Stimulated activated CD8-positive, alpha-beta memory T cell treated with anti-CD3 and anti-CD28 coated beads, Interleukin-15, amount 100 ng/mL, for 4 hours (primary cell): ENCODE measurements at places on chromosomes 7 and 10.

DNA sequence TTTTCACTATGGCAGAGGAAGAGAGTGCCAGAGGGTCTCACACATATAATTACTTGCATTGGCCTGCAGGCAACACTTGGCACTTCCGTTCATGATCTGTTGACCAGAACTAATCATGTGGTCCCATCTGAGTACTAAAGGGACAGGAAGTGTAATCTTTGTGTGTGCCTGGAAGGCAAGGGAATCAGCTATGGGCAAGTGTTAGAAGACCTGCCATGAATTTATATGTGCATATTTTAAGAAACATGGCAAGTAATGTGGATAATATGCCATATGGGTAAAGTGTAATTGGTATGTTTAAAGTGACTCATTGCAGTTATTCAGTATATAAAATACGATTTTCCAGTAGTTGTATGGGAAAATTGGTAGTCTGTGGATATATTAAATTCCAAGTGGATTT is 46.1 kb downstream of the CCSER2 start:
- no peak for DNase-seq

DNA sequence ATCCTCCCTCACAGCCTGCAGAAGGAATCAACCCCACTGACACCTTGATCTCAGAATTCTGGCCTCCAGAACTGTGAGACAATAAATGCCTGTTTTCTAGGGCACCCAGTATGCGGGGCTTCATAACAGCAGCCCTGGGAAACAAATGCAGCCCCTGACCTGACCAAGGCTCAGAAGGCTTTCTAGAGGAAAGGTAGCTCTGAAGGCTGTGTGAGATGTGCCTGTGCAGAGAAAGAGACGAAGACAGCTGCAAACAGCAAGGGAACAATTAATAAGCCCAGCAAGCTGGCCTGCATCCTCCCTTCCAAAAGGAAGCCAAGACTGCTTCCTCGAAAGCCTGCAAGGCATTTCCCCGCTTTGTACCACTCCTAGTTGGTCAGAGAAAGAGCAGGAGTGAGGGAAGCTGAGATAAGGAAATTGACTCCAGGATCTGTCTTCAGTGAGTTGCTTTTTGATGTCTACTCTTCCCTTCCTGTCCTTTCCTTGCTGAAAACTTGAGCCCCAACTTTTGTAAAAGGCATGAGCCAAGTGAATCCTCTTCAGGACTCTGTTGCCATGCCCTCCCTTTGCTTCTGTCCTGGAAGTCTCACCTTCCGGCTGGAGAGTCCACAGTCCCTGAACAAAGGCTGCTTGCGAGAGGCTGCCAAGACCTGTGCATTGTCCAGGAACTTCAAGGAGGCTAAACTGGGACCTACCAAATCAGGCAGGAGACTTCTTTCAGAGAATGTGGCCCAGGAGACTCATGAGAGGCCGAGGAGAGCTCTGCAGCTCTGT is 71.2 kb upstream of the ARID5B start:
- DNase-seq: no peak

DNA sequence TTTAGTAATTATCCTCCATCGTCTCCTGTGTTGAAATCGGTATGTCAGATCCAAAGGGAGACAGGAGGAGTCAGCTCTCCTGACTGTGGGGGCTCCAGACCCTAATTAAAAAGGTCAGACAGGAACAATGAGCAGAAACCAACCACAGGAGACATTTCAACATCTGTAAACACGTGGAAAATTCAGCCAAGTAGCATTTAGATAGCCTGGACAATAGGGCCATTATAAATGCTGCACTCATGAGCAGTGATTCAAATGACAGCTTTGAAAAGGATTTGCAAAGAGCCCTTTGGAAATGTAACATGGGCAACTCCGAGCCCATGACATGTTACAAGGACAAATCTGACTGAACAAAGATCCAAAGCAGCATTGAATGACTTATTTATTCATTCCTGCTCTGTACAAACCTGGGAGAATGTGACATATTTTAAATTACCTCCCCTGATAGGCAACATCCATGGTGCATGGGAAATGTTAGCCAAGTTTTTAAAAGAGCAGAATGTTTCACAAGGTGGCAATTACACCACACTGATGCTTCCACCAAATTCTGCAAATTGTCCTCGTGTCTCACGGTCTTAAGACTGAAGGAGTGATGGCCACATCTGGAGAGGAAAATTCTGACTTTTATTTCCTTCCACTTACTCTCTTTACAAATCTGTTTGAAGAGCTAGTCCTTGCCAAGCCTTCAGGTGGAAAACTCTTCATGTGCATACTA is 113.3 kb upstream of the KMT2E start:
- no peak for DNase-seq

- DNase-seq: no peak
These were observed 48.4 kb upstream of the CYTH3 start for GRCh38 chr7:6320791-6321190.

- no peak for DNase-seq
These were observed 220.8 kb upstream of the PRSS58 start for GRCh38 chr7:142478479-142479220.

GRCh38 chr10:109892931-109893330 is 30.4 kb downstream of the XPNPEP1 start:
- no peak for DNase-seq

DNA sequence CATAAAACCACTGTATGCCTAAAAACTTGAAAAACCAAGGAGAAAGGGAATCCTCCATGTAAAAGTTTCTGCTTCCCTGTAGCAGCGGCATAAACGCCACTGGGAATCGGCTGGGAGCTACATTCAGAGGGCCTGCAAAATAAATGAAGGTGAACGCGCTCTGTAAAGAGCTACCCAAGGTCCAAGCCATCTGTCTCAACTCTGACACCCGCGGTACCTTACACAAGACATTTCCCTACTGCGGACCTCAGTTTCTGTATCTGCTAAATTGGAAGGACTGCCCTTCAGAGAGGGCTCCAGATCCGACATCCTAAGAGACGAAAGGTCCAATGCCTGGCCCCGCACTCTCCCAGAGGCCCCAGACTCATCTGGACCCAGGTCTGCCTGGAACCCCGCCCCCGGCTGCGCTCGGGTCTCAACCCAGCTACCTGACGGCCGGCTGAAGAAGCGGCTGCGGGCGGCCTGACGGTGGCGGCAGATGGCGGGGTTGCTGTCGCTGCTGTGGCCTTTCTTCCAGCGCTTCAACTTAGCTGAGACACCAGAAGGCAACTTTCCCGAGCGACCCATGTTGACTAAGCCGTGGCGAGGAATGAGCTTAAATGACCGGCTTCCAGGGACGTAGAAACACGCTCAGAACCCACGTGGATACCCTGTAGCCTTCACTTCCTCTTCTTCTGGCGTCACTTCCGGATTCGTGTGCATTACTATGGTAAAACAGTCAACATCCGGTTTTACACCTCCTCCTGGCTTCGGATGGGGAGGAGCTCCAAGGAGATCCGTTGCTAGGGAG is at the start of gene RRP12:
TSS of gene RRP12 (minus strand) at position 676 of the 790 bp plus-strand sequence. CDS start at position 567, 109 bp downstream.
- peak; percentile 76 for DNase-seq

DNA sequence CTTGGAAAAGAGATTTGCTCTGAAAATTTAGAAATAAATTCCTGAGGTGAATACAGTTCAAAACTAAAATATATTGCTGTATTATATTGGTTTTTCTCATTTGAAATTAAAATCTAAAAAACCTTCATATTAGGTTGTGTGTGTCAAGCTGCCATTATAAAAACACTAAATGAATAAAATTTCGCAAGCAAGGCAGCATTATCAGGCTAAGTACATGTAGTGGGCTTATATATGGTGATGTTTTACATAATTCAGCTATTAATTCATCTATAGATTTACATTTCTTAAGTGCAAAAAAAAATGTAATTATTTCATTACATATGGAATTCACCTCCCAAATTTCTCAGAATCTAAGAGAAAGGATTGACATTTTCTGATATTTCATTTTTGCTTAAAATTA is 5.3 kb downstream of the MEOX2 start:
- DNase-seq: no peak

DNA sequence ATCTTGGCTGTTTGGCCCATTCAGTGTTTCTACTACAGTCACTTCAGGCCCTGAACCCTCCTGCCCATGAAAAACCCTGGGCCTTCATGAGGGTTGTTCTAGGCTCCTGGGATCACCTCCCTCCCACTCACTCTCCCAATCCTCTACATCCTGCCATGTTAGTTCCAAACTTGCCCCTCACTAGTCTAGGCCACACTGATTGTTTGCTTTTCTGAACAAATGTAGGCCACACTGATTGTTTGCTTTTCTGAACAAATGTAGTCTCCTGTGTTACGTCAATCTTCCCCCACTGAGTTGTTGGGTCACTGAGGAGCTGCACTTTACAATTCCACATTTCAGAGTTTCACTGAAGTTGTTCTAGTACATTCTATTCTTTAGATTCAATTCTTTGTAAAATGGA is 5.3 kb upstream of the ALDH18A1 start:
- DNase-seq: no peak

DNA sequence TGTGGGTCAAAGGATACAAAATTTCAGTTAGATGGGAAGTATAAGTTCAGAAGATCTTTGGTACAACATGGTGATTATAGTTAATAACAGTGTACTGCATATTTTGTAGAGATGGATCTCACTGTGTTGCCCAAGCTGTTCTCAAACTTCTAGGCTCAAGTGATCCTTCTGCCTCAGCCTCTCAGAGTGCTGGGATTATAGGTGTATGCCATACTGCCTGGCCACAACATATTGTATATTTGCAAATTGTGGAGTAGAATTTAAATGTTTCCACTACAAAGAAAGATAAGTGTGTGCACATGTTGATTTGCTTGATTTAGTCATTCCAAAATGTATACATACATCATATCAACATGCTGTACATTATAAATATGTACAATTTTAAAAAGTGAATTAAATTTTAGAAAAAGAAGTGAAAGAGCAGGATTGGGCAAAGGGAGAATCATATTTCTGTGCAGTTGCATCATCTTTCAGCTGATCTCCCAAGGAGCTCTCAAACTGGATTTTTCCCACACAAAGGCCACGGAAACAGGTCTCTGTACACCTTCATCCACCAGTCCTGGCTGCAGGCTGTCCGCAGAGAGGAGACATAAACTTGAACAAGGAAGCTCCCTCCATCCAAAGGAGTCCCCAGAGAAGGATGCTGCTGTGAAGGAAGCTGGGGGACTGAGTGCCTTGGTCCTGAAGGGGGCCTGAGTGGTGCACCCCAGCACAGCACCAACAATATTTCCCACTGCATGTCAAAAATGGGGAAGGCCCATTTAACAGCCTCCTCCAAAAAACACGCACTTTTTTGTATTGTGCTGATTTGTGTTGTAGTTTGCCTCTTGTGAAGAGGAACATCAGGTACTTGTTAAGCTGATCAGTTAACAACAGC is 217.1 kb upstream of the GHITM start:
- DNase-seq: no peak

DNA sequence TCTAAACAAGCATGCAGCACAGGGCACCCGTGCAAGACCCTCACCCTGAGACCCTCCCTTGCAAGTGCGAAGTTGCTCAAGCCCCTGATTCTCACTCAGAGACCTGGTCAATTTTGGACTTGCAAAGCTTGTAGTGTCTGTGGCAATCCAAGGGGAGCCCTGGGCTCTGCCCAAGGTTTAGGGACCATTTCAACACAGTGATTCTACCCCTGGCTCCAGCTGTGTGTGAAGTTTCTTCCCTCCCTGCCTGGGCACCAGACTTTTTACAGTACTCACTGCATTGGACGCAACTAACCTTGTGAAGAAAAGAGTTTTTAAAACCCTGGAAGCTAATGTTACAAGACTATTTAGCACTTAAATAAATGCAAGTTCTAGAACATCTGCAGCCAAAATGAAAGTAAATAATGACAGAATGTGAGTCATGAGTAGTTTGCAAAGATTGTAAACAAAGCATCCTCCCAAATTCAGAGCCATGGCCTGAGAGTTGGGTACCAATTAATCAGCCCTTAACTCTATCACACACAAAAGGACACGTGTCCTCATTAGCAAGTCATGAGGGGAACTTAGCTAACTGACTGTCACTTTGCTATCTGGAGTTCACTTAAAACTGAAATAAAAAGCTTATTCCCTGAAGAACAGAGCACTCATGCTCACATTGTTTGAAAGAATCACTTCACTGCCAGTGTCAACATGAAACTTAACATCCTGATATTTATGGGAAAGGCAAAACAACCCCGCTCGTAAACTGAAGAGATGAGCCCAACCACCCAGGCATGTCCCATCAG is 48.1 kb downstream of the RGS10 start:
- DNase-seq: no peak

GRCh38 chr10:32446536-32447406 is 831 bp downstream of the CCDC7 start:
- DNase-seq: no peak

GRCh38 chr7:149728491-149729375 is 44.7 kb downstream of the ZNF467 start:
- no peak for DNase-seq

DNA sequence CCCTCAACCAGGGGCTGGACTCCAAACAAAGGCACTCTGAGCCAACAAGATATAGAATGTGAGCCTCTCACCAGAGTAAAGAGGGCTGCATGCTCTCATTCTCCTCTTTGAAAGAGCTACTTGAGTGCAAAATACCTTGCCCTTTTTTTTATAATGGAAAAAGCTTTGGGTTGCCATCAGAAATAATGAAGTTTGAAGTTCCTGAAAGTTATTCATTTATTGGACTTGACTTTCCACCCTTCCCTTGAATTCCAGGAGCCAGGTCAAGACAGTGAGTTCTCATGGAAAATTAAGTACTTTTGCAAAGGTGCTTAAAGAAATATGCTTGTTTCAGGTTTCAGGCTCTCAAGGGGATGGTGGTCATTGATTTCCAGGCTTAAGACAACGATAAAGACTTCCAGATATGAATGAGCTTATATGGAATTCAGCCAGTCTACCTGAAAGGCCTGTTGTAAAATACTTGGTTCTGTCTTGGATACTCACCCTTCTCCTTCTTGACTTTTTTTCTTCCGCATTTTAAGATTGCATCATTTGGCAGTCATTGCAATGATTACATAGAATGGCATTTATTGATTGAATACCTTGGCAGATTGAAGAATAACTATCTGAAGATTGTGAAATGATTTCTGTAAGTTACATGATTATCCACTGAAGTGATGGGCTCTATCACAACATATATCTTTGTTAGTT is 696.4 kb downstream of the INHBA start:
- no peak for DNase-seq

DNA sequence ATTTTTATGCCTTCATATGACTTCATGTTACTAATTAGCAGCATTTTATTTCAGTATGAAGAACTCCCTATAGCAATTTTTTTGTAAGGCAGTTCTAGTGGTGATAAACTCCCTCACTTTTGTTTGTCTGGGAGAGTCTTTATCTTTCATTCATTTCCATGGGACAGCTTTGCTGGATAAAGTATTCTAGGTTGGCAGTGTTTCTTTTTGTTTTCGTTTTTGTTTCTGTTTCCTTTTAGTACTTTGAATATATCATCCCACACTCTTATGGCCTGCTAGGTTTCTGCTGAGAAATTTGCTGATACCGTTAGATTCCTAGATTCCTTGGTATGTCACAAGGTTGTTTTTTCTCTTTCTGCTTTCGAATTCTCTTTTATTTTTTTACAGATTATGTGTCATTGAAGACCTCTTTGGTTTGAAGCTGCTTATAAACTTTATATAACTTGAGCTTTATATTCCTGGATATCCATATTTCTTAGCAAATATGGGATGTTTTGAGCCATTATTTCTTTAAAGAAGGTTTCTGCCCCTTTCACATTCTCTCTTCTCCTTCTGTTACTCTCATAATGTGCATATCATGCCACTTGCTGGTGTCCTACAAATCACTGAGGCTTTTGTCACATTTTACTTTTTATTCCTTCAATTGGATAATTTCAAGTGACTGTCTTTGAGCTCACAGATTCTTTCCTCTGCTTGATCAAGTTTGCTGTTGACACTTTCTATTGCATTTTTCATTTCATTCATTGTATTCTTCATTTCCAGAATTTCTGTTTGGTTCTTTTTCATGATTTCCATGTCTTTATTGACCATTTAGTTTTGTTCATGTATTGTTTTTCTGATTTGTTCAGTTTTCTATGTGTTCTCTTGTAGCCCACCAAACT is 28.9 kb upstream of the AHR start:
- DNase-seq: no peak
